Fibroblast of skin of right biceps (primary cell): ENCODE measurements at places on chromosomes 12 and 14.
A peak's percentile ranks its signal among the peaks of the same experiment; 100 is the strongest.

DNA sequence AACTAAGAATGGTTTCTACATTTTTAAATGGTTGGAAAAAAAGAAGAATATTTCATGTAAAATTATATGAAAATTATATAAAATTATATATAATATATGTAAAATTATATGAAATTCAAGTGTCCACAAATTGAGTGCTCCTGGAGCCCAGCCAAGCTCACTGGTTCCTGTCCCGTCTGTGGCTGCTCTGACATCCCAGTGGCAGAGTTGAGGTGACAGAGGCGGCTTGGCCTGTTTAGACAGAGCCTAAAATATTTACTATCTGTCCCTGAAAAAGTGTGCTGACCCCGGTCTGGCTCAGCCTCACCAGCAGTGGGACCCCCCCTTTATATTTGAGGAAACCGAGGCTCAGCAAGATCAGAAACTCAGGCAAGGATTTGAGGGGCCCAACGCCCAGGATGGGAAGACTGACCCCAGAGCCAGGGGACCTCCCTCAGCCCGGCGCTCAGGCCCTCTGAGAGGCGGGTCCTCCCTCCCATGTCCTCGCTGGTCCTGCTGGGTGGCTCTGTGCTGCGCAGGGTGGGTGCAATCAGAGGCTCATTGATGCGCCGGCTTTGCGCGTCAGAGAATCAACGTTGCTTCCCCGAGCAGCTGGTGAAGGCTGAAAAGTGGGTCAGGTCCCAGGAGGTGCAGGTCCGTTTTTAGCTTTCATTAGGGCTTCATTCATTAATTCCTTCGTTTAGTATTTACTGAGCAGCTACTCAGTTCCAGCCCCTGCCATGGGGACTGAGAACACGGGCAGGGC is 21.5 kb upstream of the BEGAIN start:
- DNase-seq, result no peak

DNA sequence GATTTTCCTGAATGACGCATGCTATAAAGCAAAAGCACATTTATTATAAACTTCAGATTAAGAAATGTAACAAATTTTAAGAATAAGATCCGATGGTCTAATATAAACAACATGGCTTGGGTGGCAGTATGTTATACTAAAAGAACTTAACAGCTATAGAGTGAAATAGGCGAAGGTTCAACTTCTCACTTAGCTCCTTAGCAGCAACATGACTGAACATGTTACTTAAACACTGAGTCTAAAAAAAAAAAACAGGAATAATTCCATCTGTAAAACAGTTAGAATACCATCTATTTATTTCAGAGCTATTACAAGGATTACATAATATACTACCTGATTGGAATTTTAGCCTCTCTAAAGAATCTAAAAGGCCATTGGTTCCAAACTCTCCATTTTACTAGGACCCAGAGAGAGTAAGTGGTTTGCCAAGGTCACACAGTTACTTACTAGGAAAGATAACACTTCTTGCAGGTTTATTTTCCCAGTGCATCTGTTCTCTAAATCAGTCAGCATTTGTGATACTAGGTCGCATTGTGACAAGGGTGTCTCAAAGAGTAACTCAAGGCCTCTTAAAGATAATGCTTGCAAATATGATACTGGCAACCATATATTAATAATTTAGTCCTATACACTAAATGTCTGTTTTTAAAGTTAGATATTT is 14.8 kb downstream of the OSBPL8 start:
- DNase-seq, result no peak

DNA sequence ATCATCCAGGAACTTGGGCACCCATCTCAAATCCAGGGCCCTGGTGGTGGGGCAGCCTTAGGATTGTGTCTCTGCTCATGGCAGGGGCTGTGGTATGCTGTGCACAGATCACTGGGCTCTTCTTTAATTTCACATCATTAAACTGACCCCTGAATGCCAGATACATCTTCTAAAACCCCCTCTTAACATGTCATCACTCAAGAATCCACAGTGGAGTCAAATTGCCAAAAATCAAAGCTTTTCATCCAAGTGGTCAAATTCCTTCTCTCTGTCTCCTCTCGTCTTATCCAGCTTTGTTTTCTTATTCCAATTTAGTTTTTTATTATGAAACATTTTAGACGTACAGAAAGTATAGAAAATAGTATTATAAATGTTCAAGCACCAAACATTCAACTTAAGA is 97.5 kb downstream of the ADCK1 start:
- DNase-seq, result peak; percentile 68

- DNase-seq, result peak; percentile 60
Measured at GRCh38 chr14:65226824-65227604, 124.7 kb upstream of the MAX start.

DNA sequence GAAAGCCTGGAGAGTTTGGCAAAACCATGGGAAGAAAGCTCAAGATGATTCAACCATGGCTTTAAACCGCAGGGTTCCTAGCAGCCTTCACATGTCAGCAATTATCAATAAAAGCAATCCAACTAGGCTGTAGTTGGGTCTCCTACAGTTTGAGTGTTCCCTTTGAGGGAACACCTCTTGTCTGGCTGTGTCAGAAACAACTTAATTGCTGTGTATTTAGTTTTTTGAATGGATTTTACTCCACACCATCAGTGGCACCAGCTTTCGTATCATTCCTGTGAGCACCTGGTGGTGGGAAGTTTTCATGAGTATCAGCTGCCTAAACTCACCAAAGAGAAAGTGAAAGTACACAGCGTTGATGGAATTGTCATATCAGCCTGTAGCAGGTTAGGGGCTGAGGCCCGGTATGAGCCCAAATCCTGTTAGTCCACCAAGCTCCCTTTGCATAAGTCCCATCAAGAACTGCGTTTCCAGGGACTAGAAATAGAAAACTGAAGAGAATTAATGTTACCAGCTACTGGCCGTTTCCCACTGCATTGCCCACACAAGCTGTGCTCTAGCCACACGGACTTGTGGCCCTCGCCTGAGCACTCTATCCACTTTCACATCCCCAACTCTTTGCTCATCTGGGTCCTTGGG is 10.9 kb upstream of the IL26 start:
- DNase-seq, result no peak

DNA sequence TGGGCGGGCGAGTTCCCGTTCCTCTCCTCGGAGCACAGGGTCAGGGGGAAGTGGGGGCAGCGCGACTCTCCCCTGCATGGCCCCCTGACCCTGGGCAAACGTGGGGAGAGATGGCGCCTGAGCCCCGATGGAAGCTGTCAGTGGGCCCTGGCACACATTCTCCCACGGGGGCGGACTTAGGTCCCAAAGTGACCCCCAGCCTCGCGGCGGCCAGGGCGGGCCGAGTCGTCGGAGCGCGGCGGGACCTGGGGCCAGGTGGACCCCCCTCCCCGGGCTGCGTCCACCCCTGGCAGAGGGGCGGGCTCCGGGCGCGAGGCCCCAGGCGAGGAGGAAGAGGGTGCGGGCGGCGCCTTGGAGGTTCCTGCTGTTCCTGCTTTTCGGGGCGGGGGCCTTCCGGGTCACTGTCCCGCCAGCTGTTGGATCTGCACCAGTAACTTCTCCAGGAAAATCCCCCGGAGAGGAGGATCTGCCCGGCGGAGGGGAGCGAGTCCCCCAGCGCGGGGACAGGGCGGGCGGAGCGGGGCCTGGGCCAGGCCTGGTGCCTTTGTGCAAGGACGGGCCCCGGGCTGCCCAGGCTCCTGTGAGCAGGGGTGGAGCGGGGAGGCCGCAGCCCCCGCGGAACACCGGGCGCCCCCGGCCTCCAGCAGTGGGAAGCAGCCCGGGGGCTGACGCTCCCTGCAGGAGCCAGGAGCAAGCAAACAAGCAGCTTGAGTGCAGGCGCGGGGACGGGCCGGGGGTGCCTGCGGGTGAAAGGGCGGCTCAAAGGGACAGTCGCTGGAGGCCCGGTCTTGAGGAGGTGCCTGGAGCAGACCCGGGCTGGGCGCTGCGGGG is 15.3 kb downstream of the TNFAIP2 start:
- DNase-seq, result no peak

DNA sequence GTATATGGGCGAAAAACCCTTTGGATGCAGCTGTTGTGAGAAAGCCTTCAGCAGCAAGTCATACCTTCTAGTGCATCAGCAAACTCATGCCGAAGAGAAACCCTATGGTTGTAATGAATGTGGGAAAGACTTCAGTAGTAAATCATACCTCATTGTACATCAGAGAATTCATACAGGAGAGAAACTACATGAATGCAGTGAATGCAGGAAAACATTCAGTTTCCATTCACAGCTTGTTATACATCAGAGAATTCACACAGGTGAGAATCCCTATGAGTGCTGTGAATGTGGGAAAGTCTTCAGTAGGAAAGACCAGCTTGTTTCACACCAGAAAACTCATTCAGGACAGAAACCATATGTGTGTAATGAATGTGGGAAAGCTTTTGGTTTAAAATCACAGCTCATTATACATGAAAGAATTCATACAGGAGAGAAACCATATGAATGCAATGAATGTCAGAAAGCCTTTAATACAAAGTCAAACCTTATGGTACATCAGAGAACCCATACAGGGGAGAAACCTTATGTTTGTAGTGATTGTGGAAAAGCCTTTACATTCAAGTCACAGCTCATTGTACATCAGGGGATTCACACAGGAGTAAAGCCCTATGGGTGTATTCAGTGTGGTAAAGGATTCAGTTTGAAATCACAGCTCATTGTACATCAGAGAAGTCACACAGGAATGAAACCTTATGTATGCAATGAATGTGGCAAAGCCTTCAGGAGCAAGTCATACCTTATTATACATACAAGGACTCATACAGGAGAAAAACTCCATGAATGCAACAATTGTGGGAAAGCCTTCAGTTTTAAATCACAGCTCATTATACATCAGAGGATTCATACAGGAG is 21.4 kb downstream of the ZNF268 start:
- peak; percentile 6 for DNase-seq
